ENCODE measurements at places on chromosomes 7 and 10.

GRCh38 chr10:48457949-48458661 is 146.8 kb downstream of the ARHGAP22 start:
- DNase-seq, result no peak

- no peak for DNase-seq
Observed at GRCh38 chr7:99380032-99380822, 5.7 kb downstream of the ARPC1B start.

GRCh38 chr10:26779176-26779860 is 81.4 kb downstream of the ABI1 start:
- DNase-seq, result no peak

- DNase-seq, result no peak
Observed at GRCh38 chr10:50615658-50616057, 8.1 kb downstream of the SGMS1 start.

- no peak for DNase-seq
Observed at GRCh38 chr10:123145542-123146012, 2.4 kb upstream of the HMX2 start.

DNA sequence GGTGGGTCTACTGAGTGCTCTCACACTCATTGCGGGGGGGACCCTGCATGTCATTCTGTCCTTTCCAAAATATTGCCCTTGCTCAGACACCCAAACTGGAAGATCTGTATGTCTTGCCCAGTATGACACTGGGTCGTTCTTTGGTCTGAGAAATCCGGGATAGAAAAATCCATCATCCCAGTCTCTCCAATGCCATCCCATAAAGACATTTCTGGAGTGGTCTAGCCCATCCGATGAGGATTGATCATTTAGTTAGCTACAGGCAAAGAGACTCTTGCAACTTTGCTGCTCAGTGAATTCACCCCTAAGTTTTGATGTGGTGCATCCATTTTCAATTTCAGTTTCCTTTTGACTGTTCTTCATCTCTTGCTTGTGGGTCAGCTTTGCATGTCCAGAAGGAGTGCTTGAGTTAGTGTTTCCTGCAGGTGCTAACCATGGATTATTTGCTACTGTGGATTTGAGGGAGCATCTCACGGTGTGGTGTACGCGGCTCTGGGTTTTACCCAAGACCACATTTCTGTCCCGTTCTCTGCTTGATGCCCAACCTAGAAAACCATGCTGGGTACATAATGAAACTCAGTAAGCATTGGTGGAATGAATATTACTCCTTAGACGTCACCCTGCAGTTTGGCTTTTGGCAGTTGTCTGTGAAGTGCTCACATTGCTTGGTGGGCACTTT is 247.0 kb upstream of the MKI67 start:
- no peak for DNase-seq

GRCh38 chr10:124837687-124838086 is 36.1 kb downstream of the ABRAXAS2 start:
- no peak for DNase-seq

- no peak for DNase-seq
Observed at GRCh38 chr10:122293961-122294380, 22.9 kb downstream of the BTBD16 start.

GRCh38 chr7:104931181-104931781 is 82.7 kb upstream of the KMT2E start:
- no peak for DNase-seq

GRCh38 chr10:32253276-32253675 is 93.7 kb downstream of the EPC1 start:
- DNase-seq, result no peak

- DNase-seq, result no peak
Observed at GRCh38 chr10:17178006-17178405, 23.5 kb downstream of the TRDMT1 start.

DNA sequence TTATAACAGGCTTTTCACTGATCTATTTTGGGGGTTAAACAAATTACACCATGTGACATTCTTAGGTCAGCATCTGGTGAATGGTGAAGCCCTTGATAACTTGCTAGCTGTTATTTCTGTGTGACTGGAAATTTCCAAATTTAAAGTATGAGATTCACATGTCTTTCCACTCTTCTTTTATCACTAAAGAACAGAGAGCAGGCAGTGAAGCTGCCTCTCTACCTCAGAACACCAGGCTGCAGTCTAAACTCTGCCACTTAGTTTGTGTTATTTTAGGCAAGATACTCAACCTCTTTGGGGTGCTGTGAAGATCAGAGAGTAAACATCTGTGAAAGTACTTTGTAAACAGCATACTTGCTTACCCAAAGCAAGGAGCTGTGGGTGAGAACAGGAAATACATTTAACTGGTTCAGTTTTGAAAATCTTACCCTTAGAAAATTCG is 15.5 kb upstream of the SP4 start:
- DNase-seq, result no peak

DNA sequence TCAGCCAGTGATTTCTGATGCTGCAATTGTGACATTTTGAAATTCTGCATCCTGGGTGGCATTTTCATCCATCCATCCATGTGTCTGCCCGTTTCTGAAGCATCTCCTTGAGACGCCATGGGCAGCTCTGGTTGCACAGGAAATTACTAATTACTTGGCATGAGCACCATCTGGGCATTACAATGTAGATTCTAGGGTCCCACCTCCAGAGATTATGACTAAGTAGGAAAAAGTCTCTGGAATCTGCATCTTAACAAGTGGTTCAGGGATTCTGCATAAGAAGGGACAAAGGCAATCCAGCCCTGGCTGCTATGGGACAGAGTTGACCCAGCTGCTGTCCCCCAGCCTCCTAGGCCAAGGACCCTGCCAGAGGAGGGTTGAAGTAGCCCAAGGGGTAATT is 65.3 kb downstream of the CUZD1 start:
- no peak for DNase-seq

DNA sequence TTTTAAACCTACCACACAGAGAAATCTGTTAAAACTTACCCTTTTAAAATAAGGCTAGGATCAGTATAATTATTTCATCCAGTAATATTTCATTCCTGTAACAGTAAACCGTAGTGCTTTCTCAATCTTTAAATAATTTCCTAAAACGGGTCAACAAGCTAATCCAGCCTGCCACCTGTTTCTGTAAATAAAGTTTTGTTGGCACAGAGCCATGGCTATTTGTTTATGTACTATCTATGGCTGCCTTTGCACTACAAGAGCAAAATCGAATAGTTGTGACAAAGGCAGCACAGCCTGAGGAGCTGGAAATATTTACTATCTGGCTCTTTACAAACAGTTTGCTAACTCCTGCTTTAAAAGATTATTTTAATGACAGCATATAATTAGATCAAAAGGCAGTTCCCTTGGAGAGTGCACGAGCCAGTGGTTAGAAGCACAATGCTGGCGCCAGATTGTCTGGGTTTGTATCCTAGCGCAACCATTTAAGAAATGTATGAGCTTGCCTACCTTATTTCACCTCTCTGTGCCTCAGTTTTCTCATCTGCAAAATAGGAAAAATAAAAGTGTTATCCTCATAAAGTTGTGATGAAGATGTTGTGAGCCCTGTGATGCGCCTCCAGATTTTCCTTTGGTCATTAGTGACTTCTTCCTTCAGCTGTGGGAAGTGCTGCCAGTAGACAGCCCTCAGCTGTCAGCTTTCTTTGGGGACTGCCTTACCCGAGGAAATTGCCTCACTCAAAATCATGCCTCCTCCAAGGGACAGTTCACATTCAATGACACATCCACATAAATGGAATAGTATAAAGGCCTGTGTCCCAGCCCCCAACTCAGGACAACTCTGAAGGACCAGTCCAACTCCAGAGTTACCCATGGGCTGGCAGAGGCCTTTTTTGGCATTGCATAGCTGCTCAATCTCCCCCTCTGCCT is 11.8 kb upstream of the MIOS start:
- DNase-seq, result no peak

DNA sequence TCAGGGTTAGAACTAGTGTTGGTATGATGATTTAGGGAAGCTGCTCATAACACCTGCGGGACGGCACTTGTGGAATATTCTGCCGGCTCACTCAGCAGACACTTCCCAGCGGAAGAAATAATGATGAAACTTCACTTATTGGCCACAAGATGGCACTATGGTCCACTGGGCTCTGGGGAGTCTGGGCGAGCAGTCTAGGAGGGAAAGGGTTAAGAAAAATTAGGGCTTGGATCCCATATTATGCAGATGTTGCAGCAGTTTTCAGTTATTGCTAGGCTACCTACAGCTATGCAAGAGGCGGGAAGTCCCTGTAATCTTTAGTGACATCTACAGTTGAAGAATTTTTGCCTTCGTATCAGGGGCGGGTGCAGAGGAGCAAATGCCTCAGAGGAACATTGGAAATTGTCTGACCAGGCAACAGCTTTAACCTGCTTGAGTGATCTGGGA is 238.7 kb upstream of the PRSS58 start:
- DNase-seq, result no peak

DNA sequence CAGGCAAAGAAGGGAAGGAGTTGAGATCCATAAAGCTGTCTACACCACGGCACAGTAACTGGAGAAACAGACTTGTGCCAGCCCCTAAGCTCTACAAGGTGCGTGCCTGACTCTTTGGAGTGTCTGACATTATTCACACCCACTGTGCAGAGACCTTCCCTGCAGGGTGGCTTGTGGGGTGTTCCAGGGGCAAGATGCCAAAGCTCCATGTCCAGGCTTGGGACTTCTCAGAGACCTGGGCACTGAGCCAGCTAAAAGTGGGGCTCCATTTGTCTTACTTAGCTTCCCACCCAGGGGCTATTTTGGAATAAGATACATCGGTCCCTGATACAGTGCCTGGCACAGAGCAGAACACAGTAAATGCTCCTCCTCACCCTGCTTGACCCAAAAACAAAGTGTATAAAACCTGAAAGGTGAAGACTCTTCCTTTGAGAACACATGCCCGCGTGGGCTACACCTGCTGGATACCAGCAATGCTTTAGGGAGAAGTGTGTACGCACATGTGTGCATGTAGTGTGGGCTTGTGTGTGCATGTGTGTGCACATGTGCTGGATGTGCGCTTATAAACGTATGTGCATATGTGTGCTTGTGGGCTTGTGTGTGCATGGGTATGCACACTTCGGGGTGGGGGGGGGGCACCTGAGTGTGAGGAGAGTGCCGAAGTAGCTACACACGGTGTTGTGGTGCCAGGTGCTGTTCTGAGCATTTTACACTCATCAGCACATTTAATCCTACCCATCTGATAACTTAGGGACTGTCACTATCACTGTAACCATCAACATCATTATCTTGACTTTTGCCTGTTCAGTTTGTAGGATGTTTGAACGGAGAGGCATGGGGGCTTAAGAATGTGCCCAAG is 143.0 kb downstream of the ARHGAP22 start:
- DNase-seq, result no peak

DNA sequence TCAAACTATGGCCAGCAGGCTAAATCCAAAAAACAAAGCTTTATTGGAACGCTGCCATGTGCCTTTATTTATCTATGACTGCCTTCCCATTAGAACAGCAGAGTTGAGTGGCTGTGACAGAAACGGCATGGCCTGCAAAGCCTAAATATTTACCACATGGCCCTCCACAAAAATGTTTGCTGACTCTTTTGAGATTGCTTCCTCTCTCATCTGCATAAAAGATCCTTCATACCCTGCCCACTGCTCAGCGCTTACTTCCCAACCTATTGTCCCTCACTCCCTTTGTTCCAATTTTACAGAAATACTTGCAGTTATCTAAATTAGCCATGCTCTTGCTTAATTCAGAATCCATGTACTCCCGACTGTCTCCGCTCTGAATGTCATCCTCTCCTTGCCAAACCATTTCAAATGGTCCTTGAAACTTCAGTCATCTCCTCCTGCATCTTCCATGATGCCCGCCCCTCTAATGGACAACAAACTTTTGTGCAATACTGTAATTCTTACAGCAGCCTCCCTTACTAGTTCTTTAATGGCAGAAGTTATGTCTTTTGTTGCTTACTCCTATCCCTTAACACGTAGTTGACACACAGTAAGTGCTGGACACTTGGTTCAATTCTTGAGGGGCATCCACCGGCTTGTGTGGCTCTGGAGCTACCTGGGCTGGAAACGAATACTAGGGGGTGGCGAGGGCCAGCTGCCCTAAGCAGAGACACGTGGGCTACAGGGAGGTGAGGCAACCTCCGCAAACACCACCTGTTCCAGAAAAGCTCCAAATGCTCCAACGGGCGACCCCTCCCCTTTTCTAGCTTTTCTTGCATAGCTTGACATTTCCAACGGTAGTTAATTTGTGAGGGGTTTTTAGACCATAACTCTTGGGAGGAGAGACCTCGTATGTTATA is 832 bp downstream of the XRCC2 start:
- DNase-seq, result no peak

DNA sequence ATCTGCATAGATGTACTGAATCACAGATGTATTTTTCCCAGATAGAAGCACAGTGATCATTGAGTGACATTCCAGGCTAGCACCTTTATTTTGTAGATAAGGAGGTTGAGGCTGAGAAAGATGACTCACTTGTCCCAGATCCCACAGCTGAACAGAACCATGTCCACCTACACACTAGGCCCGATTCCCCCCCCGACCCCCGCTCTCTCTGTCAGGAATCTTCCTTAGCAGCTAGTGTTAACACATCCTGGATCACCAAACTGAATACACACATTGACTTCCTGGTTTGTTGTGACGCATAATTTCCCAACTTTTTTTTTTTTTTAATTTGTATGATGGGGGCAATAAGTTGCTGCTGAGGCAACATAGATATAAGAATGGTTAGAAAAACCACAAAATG is 5.2 kb downstream of the SFMBT2 start:
- no peak for DNase-seq

GRCh38 chr7:116224492-116225098 is 14.3 kb downstream of the TES start:
- DNase-seq, result no peak
